Ecto neural progenitor cell (in vitro differentiated cells): ENCODE measurements at places on chromosomes 5 and 9.

GRCh38 chr5:177176175-177176711 lies 42.7 kb downstream of the NSD1 start:
- DNase-seq = no peak

GRCh38 chr5:173535166-173535975 lies 81.1 kb downstream of the BOD1 start:
- DNase-seq = no peak

DNA sequence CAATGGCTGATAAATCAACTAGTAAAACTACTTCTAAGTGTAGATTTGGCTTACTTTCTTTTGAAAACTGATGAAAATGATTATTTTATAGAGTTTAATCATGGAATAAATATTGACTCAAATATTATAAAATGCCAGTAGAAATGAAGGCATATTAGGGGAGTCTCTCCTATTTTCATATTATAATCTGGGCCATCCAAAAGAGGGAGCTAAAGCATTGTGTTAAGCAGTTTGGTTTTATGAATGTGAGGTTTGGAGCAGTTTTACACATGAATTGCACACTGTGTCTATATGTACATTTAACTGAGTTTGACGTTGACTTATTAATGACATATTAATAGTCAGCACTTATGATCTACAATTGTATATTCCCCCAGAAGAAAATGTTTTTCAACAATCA lies 17.4 kb downstream of the CDH9 start:
- DNase-seq = no peak

GRCh38 chr5:80048084-80048780 lies 13.1 kb downstream of the THBS4 start:
- DNase-seq = no peak

- no peak for DNase-seq
Measured at GRCh38 chr5:122263352-122264030, 48.5 kb upstream of the SNCAIP start.

- DNase-seq = no peak
Measured at GRCh38 chr9:82081496-82081895, 92.9 kb downstream of the SPATA31D1 start.

GRCh38 chr9:19156805-19157204 lies 29.5 kb upstream of the PLIN2 start:
- no peak for DNase-seq

DNA sequence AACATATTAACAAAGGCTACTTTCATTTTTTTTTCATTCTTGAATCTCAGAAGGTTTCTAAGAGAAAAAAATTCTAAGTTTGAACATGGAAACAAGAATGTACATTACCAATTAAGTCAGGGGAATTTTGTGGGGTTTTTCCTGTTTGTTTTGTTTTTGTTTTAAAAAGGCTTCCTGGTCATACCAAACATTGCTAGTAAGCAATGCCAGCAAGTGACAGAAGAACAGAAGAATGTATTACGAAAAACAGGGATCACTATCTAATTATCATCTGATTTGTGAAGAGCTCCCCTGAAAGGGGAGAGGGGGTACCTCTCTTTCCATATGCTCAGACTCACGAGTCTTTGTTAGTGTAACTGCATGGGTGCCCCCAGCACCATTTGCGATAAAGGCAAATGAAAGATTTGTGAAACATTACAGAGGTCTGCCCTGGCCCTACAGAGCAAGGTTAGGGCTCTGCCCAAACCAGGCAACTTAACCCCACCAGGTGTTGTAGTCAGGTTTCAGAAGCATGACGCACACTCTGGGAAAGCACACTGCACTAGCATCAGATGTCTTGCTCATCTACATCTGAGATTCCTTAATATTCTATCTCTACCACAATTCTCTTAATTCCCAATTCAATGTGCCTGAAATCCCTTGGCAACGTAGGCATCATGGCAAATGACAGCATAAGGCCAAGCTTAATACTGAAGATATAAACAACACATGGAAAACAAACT lies 268.2 kb downstream of the MLLT3 start:
- no peak for DNase-seq

DNA sequence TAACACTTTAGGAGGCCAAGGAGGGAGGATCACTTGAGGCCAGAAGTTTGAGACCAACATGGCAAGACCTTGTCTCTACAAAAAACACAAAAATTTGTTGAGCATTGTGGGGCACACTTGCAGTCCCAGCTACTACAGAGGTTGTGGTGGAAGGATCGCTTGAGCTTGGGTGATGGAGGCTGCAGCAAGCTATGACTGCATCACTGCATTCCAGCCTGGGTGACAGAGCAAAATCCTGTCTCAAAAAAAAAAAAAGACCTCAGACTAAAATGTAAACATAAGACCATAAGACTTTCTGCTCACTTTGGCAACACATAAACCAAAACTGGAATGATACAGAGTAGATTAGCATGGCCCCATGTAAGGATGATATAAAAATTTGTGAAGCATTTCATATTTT lies 24.6 kb upstream of the NANS start:
- DNase-seq = no peak

DNA sequence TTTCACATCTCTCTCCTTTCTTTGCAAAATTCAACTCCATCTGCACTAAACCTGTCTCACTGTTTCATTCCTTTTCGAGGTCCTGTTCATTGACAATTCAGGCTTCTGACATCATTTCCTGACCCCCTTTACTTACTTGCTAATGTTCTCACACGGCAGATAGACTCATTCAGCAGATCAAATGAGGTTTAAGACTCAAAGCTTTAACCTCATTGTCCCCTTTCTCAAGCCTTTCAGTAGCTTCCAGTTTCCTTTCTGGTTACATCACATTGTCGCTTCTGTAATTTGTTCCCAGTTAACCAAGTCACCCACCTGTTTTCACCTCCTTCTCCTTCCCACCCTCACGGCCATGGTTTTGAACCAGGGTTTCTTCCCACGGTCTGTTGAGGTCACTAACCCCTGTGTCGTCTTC lies 143.4 kb upstream of the OTULINL start:
- no peak for DNase-seq
